ENCODE measurements at places on chromosomes 4 and X.

GRCh38 chr4:102693262-102693850, 67.4 kb downstream of the MANBA start:
- H3K4me1 ChIP-seq = no peaks in the 10 kb centered on the region
- H3K27me3 ChIP-seq = no peaks in the 10 kb centered on the region
- no peaks in the 10 kb centered on the region for H3K36me3 ChIP-seq
- no peak for DNase-seq
- H3K4me3 ChIP-seq = no peak overlapping the region
- no peak overlapping the region for H3K27ac ChIP-seq

GRCh38 chr4:169234137-169234855, 36.5 kb downstream of the SH3RF1 start:
- DNase-seq = no peak
- peak overlapping the region; percentile 27 for H3K27ac ChIP-seq
- H3K36me3 ChIP-seq = no peaks in the 10 kb centered on the region

- H3K4me1 ChIP-seq = peaks cover 53% of the 10 kb centered on the region
- no peaks in the 10 kb centered on the region for H3K36me3 ChIP-seq
- H3K4me3 ChIP-seq = no peak overlapping the region
- no peaks in the 10 kb centered on the region for H3K27me3 ChIP-seq
Observed at GRCh38 chr4:185838104-185838452, 26.1 kb upstream of the SORBS2 start.

DNA sequence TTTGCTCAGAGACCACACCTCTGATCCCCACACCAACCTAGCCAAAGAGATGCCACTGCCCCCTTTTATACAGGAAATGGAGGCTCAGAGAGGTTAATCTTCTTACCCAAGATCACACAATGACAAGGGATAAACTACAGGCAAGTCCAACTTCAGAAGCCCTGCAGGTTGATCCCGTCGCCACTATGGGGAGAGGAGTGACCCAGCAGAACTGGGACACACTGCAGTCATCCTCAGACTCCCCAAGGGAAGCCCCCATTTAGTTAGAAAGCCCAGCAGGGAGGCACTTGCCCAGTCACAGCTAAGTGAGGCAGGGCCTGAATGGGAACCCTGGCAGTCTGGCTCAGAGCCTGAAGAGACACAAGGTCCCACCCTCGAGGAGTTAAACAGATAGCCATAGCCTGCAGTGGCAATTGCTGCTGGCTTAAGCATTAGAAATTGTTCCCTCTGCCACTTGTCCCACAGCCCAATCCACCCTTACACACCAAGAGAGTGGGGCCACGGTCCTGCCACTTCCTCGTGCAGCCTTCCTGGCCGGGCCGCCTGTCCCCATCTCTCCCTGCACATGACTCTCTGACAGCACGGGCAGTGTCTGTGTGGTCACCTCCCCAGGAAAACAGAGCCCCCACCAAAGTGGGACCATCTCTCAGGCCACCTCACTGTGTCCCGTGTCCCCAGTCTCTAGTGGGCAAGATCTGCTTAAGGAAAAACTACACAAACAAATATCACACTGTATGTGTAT, 2.7 kb downstream of the JAKMIP1 start:
- no peak overlapping the region for H3K4me3 ChIP-seq
- no peaks in the 10 kb centered on the region for H3K36me3 ChIP-seq
- H3K27ac ChIP-seq = no peak overlapping the region
- peaks cover 71% of the 10 kb centered on the region for H3K27me3 ChIP-seq
- peaks cover 19% of the 10 kb centered on the region for H3K4me1 ChIP-seq

GRCh38 chrX:40263014-40263560, 165.3 kb upstream of the BCOR start:
- H3K4me1 ChIP-seq = peaks cover 15% of the 10 kb centered on the region
- DNase-seq = no peak
- H3K27me3 ChIP-seq = no peaks in the 10 kb centered on the region
- H3K4me3 ChIP-seq = no peak overlapping the region
